ENCODE measurements at places on chromosomes 7 and 10.

- DNase-seq = no peak
Observed at GRCh38 chr10:52533986-52534385, 219.9 kb downstream of the DKK1 start.

GRCh38 chr10:112141292-112141691 lies 42.3 kb downstream of the GPAM start:
- no peak for DNase-seq

GRCh38 chr7:85695533-85695932 lies 508.7 kb upstream of the SEMA3D start:
- DNase-seq = peak; percentile 17

- DNase-seq = no peak
Observed at GRCh38 chr7:26329520-26330255, 38.0 kb downstream of the SNX10 start.

Data from tongue (tissue), 3 donors.